NCI-H2081 treated with DMSO at 0.1 percent for 48 hours (cell line): ENCODE measurements at places on chromosomes 7 and 10.
A peak's percentile ranks its signal among the peaks of the same experiment; 100 is the strongest.

GRCh38 chr7:38625866-38626265 is 5.3 kb downstream of the AMPH start:
- DNase-seq: no peak

DNA sequence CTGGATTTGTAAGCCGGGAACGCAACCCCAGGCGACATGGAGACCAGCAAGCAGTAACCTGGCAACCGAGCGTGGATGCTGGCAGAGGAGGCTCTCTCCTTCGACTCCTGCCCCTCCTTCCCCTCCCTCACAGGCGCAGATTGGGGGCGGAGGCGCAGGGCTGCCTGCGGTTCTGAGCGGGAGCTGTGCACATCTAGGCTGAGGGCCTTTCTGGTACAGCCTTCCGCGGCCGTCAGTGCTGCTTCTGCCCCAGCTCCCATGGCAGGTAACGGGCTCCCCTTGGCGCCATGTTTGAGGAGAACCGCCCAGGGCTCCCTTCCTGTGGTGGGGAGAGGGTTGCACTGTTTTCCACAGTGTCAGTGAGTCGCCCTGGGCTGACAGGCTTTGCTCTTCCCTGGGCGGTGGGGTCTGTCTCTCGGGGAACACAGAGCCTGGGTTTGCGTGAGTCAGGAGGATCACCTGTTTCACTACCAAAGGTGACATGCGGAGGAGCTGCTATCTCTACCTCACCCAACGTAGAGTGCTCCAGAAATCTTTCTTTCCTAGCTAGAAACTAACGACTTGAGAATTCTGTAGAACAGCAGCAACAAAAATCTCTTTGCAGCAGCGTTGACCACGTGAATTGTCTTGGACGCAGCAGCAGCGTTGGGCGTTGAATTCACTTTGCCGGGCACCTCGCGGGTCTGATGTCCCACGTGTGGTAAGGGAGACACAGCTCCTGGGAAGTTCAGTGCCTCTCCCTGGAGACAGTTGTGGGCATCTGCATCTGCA is 154.8 kb upstream of the COBL start:
- no peak for DNase-seq

- no peak for DNase-seq
Observed at GRCh38 chr10:104589431-104589830, 51.7 kb upstream of the SORCS3 start.

GRCh38 chr7:11714676-11715075 is 117.3 kb downstream of the THSD7A start:
- DNase-seq: no peak

DNA sequence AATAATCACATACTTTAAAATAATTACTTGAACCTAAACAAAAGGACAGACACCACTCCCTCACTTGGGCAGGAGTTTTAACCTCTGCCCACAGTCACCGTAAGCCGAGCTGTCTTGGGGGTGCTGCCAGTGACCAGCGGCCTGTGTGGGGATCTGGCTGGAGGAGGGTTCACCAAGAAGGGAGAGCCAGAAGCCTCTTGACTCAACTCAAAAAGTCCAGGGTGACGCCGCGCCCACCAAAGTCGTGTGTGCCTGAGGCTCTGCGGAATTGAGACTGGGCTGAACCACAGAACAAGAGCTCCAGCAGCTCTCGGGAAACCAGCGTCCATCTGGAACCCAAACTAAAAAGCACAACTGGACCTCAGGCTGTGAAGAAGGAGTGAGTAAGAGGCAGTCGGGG is 35.8 kb downstream of the ZFAND2A start:
- DNase-seq: no peak

DNA sequence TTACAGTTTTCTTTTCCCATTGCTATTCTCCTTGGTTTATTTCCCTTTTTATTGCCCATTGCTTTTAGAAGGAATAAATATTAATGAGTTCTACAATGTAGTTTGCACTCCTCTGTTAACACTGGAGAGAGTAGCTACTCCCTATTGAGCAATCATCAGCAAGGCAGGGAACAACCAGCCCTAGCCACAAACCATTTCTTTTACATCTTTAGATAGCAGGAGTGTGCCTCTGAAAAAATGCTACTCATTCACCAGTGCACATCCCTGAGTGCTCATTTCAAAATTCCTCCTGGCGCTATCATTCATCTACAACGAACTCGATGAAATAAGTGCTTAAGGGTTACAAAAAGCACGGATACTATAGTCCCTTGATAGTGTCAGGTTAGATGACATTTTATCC is 252.9 kb downstream of the THSD7A start:
- no peak for DNase-seq

DNA sequence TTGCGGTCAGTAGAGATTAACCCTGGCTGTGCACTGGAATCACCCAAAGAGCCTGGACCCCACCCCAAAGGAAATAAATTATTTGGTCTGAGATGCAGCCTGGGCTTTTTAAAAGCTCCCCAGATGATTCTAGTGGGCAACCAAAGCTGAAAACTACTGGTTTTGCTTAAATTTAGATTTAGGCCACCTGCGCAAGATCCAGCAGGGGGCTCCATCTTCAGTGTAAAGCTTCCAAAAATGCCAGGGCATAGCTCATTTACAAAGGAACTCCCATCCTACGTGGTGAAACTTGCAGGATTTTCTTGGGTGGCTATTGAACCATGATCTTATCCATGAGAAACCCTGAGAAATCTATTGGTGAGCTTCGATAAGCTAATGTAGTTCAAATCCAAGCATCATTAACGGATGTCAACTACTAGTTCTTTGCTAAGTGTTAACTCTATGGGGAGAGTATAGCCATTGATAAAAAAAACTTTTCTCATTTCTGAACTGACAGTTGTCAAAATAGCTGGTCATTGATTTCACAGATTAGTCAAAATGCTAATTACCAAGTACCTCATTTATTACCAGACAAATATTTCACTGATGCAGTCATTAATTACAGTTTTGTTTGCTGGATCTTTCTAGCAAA is 315.3 kb downstream of the LHFPL3 start:
- no peak for DNase-seq

- DNase-seq: no peak
Observed at GRCh38 chr10:97134983-97135382, 50.8 kb downstream of the SLIT1 start.

GRCh38 chr10:6738112-6738768 is 158.2 kb upstream of the PRKCQ start:
- DNase-seq: no peak

GRCh38 chr7:77327067-77327931 is 88.8 kb downstream of the GSAP start:
- DNase-seq: no peak

DNA sequence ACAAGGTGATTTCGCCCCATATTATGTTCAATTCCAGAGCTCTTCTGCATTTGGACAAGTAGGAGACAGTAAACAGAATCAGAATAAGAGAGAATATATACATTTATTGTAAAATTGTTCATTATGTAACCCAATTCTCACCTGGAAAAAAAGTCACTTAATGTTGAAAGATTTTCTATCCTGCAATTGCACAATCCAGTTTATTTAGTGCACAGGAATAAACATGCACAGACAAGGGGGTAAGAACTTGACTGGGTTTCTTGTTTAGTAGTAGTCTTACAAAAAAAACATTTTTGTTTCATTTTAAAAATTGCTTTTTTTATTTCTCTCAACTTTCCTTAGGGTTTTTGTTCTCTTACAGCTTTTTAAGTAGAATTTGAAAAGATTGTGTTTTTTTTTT is 126.6 kb downstream of the SAMD9 start:
- no peak for DNase-seq

GRCh38 chr7:29490094-29490607 is 73.5 kb upstream of the PRR15 start:
- no peak for DNase-seq

DNA sequence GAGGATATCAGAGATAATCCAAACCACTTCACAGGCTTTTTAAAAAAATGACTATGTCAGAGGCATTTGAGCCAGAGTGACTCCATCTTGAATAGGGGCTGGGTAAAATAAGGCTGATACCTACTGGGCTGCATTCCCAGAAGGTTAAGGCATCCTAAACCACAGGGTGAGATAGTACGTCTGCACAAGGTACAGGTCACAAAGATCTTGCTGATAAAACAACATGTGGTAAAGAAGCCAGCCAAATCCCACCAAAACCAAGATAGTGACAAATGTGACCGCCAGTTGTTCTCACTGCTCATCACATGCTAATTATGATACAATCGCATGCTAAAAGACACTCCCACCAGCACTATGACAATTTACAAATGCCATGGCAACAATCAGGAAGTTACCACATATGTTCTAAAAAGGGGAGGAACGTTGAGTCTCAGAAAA is 177.5 kb downstream of the RAPGEF5 start:
- no peak for DNase-seq

GRCh38 chr7:11754123-11754522 is 77.9 kb downstream of the THSD7A start:
- DNase-seq: no peak

DNA sequence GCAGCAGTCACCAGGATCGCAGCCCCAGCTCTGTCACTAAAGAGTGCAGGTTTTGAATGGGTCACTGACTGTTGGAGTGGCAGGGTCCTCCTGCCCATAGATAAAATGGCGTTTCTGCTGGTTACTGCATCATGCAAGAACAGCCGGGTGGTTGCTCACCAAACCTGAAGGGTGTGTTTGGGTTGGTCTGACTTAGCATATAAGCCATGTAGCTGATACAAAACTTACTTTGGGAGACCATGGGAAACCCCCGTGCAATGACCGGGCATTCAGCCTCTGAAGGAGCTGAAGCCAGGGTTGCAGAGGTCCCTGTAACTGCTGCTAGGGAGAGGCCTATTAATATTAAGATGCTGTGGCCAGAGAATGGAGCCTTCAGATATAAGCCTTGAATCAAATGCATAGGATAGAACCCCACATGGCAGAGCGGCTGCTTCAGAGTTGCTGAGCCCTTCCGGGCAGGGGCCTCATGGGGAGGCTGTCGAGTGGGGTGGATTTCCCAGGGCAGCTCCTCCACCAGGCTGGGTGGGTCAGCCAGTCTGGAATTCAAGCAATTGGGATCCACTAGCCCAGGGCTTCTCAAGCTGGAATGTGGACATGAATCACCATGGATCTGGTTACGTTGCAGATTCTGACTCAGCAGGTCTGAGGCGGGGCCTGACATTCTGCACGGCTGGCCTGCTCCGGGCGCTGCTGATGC is 70.9 kb upstream of the CTBP2 start:
- no peak for DNase-seq

- no peak for DNase-seq
Observed at GRCh38 chr10:65684896-65685295, 1240.9 kb upstream of the LRRTM3 start.

- DNase-seq: peak; percentile 67
Observed at GRCh38 chr7:86814661-86815379, 171.1 kb downstream of the GRM3 start.

DNA sequence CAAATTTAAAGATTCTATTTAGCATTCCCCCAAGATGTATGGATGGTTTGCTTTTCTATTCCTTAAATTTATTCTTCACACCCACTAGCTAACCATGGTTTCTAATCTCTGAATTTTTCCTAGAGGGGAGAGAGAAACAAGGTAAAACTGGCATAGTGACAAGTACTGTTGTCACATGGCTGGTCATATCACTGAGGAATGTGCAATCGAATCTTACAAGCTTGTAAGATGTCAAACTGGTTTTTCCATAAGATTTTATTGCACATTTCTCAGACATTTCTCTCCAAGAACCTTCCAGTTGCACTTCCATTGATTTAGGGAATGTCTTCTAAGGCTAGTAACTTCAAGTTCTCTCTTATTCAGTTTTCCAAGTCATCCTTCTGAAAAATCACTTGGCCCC is 89.8 kb downstream of the MBL2 start:
- DNase-seq: no peak

GRCh38 chr7:144144426-144144825 is 21.4 kb downstream of the OR2A14 start:
- no peak for DNase-seq

DNA sequence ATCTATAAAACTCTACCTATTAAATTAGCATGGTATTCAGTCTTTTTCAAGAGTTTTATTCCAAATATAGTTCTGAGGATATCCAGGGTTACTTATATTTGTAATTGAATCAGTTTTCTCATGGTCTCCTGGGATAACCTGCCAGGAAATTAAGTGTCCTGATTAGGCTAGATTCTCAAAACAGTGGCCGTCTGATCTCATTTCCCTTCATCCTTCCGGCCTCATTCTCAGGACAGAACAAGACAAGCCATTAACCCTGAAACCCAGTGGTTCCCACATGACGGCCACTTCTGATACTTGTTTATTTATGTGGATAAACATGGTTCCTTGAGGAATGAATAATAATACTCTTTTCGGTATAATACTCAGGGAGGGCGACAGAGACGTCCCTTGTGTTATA is 417.6 kb upstream of the POT1 start:
- no peak for DNase-seq

DNA sequence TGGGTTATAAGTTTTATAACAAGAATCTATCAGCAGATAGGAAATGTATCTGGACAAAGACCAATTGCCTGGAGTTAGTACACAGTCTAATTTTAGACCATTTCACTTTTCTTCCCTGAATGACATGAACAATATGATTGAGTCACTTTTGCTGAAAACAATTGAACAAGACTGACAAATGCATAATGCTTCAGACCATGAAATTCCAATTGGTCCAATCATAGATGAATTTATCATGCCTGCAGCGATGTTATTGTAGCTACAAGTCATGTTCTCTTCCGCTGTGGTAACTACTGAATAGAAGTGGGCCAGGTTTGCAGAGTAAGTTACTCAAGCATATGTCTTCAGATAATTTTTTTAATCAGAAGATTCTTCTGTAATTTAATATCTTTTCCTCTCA is 73.4 kb downstream of the VSTM2A start:
- no peak for DNase-seq

DNA sequence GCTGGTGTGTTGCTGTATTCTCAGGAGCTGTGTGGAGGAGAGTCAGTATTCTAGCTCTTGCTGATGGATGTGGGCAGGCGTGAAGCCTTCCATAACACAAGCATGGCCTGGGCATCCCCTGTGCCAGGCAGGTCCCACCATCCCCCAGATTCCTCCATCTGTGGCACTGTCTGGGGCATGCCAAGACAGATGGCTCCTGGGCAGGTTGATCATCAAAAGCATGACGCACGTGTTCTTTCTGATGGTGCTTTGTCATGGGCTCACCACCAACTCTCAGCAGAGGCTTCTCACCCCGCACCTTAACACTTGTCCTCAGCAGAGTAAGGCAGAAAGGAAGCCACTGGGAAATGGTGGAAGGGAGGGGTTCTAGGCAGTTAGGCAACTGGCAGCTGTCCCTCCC is 364.3 kb downstream of the PLXNA4 start:
- no peak for DNase-seq

- DNase-seq: no peak
Observed at GRCh38 chr10:78875932-78876331, 192.8 kb upstream of the ZMIZ1 start.

DNA sequence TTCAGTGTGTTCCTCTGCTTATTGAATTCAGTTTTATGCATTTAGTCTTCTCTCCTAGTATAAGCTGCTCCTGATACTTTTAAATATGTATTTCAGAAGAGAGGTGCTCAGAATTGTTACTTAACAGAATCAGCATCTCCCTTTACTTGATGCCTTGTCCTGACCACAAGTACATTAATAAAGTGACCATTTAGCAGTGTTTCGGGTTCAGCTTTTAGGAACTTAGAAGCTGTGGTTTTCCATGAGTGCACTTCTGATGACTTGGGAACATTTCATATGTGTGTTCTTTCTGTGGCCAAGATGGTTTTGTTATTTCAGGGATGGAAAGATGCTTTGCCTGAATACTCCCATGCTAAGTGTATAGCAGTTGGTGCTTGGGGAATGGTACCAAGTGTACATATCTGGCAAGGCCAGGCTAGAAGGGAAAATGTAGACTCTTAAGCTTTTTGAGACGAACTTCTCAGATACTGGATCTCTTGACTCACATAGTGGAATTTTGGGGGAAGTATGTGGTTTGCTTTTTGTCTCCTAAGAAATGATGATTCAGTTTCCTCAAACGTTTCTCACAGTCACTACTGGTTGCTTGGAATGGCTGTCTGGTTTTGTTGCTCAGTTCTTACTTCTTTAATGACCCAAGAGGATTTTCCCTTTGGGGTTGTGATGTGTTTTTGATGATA is 17.2 kb downstream of the SGPL1 start:
- DNase-seq: no peak
